ENCODE measurements at places on chromosomes 3 and 15. TPM values are rescaled to one million over a fixed set of nuclear protein-coding genes. Genes with fewer than 3 reads are reported as not detected.

DNA sequence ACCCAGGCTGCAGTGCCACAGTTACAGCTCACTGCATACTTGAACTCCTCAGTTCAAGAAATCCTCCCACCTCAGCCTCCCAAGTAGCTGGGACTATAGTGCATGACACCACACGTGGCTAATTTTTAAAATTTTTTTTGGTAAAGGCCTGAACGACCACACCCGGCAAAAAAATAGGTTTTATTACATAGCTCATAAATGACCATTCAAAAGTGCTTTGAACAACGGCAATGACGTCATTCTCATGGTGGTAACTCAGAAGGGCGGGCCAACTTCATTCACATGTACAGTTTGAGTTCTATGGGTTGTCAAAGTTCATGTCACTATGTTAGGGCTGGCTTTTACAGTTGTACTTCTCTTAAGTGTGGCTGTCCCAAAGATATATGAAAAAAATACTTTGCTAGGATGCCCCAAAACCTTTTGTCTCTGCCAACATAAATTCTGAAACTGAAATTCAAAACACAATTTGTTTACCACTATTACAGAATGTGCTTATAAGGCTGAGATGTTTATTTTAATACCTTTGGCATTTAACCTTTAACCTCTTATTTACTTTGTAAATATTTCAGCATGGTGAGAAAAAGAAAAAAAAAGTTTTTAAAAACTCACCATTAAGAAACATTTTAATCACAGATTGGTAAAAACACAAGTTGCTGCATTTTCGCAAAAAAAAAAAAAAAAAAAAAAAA, 6.2 kb downstream of the MYO1E start:
- no peak for DNase-seq

Gene TM6SF1
- total RNA-seq: 0.19 TPM

GRCh38 chr15:90903733-90904536, 833 bp downstream of the MAN2A2 start:
- DNase-seq: peak; percentile 62

Gene TRAIP
- 0.83 TPM for total RNA-seq

DNA sequence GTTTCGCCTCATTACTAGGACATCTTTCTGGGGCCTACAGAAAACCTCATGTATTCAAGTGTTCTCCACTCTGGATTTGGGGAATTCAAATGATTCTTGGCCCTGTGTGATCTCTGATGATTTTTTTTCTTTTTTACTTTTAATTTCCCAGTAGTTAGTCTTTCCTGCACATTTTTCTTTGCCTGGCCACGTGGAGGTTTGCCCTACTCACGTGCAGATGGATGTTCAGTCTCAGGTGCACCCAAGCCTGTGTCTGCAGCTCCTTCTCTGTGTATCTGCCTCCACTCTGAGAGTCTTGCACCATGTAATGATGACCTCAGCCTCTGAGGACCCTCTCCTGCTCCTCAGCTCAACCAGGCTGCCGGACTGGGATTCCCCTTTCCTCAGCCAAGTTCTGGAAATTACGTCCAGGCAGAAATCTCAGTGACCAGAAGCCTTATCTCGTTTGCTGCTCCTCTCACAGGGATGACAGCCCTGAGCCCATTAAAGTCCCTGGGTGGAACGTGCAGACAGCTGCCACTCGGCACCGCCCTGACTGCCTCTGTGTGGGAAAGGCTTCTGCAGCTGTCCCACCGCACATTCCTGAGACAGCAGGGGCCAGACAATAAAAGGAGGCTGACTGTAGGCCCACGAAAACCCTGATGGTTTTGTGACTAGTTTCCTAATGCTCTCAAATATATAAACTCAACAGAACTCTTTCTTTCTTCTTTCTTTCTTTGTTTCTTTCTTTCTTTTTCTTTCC, 31.4 kb upstream of the GABRB3 start:
- DNase-seq: no peak

Gene GABRR3
- not detected for total RNA-seq

GRCh38 chr3:12139111-12139511, 19.6 kb downstream of the TIMP4 start:
- DNase-seq: no peak

- DNase-seq: no peak
Observed at GRCh38 chr15:35306361-35306981, 221.4 kb upstream of the NANOGP8 start.

- DNase-seq: no peak
Observed at GRCh38 chr15:92326236-92326635, 67.4 kb upstream of the ST8SIA2 start.

DNA sequence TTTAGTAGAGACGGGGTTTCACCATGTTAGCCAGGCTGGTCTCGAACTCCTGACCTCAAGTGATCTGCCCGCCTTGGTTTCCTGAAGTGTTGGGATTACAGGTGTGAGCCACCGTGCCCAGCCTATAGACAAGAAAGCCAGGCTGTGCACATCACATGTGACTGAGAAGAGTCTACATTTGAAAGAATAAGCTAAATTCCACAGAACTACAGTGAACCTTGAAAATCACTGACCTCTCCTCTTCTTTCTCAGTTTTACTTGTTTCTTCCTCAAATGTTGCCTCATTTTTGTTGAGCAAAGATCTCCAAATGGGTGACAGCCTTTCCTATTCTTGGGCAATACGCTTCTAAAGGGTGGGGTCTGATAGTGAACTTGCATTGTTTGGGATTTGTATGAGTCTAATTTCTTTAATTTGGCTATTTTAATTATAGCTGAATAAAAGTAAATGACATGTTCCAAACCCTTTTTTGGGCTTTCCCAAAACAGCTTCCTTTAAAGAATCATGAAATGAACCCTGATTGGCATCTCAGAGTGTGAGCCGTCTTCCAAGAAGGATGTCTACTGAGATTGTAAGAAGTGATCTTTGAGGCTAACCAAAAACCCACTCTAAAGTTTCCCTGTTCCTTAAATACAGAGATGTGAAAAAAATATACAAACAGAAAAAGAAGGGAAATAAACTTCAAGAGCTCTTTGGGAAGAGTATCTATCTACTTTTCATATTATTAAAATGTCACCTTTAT, 21.6 kb upstream of the SPTBN5 start:
- DNase-seq: no peak

DNA sequence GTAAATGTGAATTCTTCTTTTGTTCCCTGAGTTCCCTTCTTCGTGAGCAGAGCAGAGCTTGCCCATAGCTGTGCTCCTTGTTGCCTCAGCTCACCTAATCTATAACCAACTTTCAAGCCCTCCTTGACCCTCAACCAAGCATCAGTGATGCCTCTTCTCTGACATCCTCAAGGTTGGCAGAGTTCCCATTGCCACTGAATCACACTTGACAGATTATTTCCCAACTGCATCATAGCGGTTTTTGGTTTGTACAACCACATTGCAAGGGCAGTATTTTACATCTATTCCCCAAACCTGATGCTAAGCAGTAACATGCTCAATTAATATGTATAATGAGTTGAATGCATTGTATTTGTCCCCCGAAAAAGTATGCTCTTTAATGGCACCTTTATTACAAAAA, 133.0 kb upstream of the SNTN start:
- no peak for DNase-seq

DNA sequence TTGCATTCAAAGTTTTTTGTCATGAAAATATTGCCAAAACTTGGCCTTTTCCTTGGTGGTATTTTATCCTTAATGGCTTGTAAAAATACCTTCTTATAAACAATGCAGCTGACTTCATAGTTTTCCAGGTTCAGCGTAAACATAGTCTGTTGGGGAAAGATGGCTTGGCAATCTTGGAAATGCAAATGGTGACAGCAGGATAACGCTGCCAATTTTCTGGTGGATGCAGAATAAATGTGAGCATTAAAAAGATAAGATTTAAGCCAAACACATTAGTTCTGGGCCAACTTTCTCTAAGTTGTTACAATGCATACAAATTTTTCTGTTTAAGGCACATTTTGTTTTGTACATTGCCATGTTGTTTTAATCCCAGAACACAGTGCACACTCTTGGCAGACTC, 147.0 kb upstream of the POU1F1 start:
- no peak for DNase-seq

DNA sequence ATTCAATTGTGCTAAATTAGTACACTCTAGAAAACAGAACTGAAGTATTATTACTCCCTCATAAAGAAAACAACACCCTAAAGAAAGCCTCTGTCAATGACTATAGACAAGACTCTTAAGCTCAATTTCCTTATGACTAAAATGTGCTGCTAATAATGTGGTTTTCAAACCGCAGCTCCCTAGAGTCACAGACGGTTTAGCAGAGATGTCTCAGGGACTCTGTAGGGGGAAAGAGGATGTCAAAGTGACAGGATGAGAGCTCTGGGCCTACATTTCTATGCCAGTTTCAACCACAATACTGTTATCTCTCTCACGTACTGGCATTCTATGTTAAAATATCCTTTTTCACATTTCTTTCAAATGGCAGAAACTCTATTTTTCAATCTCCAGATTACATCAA, 37.6 kb upstream of the WDR49 start:
- no peak for DNase-seq

Gene AEN
- 26.8 TPM for total RNA-seq

DNA sequence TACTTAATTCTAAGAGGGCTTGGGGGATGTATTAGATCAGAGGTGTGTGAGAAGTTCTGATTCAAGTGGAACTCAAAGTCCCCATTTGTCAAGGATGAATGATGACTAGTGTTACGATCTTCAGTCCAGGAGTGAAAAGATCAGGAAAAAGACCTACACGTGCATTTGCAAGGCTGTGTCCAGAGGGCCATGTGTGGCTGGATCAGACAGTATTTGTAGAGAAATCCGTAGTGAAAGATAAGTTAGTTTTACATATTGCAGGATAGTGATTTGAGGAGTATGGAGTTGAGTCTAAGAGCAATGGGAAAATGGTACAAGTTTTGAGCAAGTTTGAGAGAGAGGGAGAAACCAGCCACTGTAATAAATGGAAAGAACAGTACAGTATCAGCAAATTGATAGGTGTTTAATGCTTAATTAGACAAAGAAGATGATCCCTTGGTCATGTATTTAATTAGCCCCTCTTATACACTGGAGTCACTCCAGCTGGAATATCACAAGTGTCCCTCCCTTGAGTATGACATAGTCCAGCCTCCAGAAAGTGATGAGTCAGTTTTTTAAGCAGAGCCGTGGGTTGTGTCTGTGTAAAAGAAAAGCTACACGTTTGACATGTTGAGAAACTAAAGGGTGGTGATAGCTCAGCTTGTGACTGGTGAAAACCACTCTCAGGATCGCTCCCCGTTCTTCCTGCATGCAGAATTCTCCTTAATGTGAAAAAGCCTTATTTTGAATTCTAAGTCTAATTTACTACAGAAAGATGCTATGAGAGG, 348.8 kb downstream of the ROBO1 start:
- DNase-seq: no peak

DNA sequence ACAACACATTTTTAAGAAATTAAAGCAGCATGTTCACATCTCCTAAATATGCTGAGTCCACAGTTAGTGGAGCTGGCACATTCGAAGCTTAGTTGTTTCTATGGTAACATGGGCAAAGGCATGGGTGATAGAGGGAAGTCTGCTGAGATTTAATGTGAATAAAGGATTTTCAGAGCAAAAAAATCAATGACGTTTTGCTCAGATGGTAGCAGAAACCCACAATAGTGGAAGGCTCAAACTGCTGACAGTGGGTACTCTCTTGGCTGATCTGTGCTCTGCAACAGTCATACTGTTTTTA, 795.1 kb upstream of the ARPP21 start:
- no peak for DNase-seq

GRCh38 chr3:33114622-33115023, 809 bp downstream of the CRTAP start:
- DNase-seq: no peak

GRCh38 chr3:172352786-172353185, 95.5 kb downstream of the GHSR start:
- no peak for DNase-seq

Gene IL16
- 1.3 TPM for total RNA-seq

DNA sequence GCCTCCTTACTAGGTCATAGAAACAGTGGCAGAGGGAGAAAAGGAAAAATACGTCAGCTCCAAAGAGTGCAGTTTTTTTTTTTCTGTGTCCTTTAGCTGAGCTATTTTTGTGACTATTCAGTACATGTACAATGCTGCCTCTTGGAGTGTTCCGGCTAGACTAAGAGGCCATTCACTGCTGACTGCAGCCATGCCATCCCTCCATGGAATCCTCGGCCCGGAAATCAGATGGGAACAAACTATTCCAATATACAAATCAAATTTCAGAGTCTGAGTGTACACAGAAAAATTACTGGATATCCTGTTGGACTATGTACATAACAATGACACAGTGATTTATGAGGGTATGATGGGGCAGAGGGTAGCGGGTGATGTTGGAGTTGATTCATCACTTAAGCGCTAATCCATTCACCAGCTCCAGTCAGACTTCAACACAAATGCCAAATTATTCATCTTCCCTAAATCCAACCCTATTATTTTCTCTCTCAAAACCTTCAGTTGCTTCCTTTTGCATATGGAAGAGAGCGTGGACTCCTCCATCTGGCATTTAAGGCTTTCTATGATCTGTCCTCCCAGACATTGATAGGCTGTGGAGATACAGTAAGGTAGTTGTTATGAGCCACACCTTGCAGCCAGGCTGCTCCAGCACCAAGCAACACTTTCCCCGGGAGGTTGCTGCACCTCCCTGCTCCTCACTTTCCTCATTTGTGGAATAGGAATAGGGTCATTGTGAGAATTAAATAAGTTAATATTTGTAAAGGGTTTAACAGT, 109.1 kb downstream of the LPP start:
- no peak for DNase-seq

- DNase-seq: no peak
Observed at GRCh38 chr3:32616267-32616962, 45.8 kb upstream of the DYNC1LI1 start.

Gene CERS3
- total RNA-seq: not detected

- no peak for DNase-seq
Observed at GRCh38 chr3:12752102-12752501, 7.0 kb downstream of the TMEM40 start.

DNA sequence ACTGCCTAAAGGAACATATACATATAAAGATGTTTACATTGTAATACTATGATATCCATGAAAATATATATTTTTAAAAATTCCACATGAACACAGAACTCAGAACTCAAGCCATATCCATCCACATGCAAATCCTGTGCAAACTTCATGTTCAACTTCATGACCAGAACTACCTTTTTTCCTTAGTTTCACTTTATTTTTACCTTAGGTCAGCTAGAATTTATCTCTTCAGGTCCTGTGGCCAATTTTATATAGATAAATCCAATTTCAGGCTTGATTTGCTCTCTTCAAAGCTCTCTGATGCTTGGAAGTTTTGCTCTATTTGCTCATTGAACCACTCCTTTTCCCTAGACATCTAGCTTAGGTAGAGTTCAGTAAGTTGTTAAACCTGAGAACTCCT, 38.8 kb downstream of the ZPLD1 start:
- DNase-seq: no peak

GRCh38 chr15:85556618-85556895, 176.2 kb downstream of the AKAP13 start:
- no peak for DNase-seq

DNA sequence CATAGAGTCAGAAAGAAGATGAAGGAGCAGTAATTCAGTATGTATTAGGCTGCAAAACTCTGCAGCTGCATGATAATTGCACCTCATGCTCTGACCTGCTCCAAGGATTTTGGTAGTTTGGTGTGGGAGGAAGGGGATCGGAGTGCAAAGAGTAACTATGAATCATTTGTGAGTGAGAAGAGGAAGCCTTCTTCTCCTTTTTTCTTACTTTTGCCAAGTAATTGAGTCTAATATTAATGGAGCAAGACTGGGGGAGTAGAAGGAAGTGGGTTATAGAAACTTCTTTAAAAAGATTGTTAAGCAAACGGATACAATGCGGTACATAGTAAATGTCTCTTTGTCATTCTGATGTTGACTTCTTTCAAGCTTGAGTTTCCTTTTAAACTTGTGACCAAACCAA, 276.5 kb downstream of the EDEM1 start:
- DNase-seq: no peak

Gene CSTA
- 0.72 TPM for total RNA-seq

Gene CLDN18
- total RNA-seq: not detected
